Stimulated activated CD8-positive, alpha-beta memory T cell treated with anti-CD3 and anti-CD28 coated beads, Interleukin-7, amount 100 ng/mL, for 24 hours (primary cell): ENCODE measurements at places on chromosomes 11 and 22.
A peak's percentile ranks its signal among the peaks of the same experiment; 100 is the strongest.

GRCh38 chr11:123413636-123414035 lies 16.4 kb upstream of the GRAMD1B start:
- DNase-seq: no peak

GRCh38 chr11:134338654-134339053 lies 6.9 kb downstream of the GLB1L2 start:
- no peak for DNase-seq

GRCh38 chr22:40237241-40237640 lies 59.5 kb downstream of the TNRC6B start:
- no peak for DNase-seq

- no peak for DNase-seq
Measured at GRCh38 chr11:12249590-12250260, 127.6 kb upstream of the PARVA start.

- DNase-seq: no peak
Measured at GRCh38 chr11:12102588-12103410, 7.6 kb upstream of the MICAL2 start.

- peak; percentile 34 for DNase-seq
Measured at GRCh38 chr11:14969901-14970323, 2.2 kb downstream of the CALCA start.

GRCh38 chr11:120330045-120330444 lies 4.9 kb downstream of the TLCD5 start:
- DNase-seq: no peak

- no peak for DNase-seq
Measured at GRCh38 chr22:49855251-49855911, 1.7 kb downstream of the ZBED4 start.

- DNase-seq: no peak
Measured at GRCh38 chr11:21260101-21260500, 590.7 kb downstream of the NELL1 start.

DNA sequence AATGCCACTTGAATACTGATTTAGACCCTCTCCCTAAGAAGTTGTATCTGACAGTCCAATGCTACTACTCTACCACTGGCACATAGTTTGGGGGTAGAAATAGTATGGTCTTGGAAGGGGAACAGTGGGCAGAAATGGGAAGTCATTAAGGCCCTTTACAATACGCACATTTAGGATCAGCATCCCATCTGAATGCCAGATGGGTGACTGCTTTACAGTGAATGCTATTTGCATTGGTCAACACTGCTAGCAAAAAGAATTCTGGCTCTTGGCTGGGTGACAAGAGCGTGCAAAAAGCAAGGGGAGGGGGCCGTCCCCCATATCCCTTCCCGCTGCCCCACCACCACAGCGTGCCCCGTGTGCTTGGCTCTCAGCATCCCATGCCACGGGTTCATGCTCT lies 104.7 kb upstream of the BID start:
- no peak for DNase-seq

- no peak for DNase-seq
Measured at GRCh38 chr11:117514256-117514655, 186.6 kb downstream of the CEP164 start.

- no peak for DNase-seq
Measured at GRCh38 chr11:76600124-76600655, 70.4 kb downstream of the LRRC32 start.

DNA sequence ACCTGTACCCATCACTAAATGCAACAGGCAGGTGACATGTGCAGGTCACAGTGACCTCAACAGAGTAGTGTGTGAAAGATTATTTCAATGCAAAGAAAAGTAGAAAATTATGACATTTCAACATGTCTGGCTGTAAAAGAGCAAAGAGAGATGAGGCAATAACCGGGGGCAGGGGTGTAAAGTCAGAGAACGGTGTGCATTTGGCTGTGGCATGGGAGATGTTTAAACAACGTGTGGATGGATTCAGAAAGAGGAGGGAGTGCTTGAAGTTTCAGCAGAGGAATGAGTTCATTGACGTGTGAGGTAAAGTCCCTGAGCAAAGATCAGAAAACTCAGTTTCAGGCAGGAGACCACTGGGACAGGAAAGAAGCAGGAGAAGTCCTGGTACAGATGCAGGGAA lies 229.7 kb downstream of the BUD13 start:
- DNase-seq: no peak

- DNase-seq: no peak
Measured at GRCh38 chr11:1158681-1159487, 1.1 kb downstream of the MUC5AC start.

GRCh38 chr11:69450064-69450856 lies 31.2 kb upstream of the LINC01488 start:
- no peak for DNase-seq

DNA sequence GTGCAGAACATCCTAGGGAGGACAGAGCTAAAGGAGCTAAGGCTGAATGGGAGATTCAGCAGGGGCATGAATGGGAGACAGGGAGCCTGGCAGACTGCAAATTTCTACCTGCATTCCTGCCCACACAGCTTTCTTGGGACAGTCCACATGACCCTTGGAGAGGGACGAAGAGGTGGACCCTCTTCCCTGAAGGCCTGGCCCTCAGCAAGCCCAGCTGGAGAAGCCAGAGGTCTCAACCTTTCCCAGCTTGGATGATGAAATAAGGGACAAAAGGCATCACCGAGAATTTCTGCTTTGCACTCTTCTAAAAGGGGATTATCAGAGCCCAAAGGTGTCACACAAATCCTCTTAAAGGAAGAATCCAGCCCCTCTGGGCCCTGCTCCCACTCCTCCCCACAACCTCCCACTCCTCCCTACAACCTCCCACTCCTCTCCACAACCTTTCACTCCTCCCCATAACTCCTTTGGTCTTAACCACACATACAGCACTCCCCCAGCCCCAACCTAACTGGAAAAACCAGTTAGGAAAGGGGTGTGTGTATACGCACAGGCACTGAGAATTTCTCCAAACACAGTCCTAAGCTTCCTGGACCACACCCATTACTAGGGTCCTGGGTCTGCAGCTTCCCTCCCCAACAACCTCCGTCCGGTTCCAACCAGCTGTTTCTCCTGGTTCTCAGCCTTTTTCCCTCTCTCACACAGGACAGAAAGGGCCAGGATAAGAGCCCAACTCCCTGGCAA lies 38.4 kb downstream of the RPL27A start:
- DNase-seq: no peak
